Left renal cortex interstitium (tissue), 4 donors: ENCODE measurements at places on chromosomes 16 and 17.
A peak's percentile ranks its signal among the peaks of the same experiment; 100 is the strongest.

DNA sequence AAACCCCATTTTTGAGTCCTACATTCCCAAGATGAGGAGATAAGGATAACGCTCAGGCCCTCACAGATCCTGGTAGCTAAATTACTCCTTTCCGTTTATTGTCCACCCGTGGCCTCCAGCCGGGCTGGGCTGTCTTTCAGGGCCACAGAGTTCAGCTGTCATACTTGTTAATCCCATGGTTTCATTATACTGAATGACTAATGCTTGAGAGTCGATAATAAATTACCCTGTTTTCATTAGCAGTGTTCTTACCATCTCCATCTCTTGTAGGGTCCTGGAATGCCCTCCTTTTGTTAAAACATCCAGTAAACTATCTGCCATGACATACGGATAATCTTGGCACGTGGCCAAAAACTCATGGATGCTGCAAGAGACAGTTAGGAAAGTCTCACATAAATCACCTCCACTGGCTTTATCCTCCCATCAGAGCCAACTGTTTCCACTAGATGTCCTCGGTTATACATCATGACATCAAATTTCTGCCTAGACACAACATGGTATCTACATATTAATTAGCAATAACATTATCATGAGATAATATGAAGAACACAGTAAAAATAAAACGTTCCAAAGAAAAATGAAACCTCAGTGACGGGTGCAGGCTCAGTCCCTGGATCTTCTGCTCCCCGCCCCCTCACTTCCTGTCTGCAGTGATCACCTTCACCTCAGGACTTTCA is 45.3 kb downstream of the BRD7 start:
- no peak for DNase-seq

DNA sequence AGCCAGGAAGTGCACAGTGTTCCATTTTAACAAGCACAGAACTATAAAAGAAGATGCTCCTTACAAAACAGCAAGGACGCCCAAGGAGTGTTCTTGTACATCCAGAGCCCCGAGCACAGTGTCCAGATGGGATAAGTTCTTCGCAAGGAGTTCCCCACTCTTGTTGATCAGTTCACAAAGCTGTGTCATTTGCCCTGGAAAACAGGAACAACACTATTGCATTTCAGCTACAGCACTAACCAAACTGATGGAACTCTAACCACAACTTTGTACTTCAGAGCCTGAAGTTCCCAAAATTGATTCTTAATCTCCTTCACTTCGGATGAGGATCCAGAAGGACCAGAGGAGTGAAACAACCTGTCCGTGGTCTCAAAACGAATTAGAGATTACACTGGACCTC is 5.1 kb downstream of the COPS3 start:
- no peak for DNase-seq

- no peak for DNase-seq
Observed at GRCh38 chr16:75938818-75939217, 212.5 kb upstream of the CPHXL start.

DNA sequence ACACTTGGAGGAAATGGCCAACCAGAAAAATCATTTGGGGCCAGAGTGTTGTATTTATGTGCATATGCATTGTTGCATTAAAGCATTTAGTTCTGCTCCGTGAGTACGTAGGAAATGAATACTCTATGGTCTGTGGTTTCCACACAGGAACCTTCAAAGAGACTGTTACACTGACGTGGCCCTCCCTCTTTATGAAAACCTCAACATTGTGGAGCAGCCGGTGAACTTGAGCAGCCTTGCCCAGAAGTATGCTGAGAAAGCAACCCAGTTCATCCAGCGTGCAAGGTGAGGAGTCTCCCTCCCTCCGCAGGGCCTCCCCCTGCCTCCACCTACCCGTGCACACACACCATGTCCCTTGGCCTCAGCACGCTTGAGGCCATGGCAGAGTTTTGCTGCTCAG is 65.2 kb downstream of the ARSG start:
- no peak for DNase-seq

GRCh38 chr16:86303787-86304678 is 206.3 kb upstream of the FOXF1 start:
- no peak for DNase-seq

DNA sequence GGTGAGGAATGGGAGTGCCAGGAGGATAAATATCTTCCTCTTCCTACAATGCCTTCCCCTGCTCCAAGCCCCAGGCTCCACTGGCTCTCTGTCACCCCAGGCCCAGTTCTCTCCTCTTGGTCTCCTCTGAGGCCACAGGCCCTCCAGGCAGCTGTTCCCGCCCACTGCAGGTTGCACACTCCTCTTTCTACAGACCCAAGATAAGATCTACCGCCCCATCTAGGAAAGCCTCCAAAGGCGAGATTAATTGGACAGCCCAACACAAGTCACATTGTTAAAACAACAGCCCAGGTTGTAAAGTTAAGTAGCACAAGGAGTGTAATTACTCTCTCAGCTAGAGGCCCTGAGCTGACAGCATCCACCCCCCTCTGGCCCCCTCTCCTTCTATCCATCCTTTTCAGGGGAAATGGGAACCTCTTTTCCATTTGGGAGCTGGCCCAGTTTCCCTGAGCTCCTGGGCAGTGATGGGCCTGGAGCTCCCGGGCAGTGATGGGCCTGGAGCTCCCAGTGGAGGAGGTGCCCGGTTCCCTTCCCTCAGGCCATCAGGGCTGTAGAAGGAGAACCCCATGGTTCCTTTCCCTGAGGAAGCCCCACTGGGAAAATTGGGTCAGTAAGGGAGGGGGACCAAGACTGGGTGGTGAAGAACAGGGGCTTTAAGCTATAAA is 7.3 kb downstream of the DLX4 start:
- no peak for DNase-seq

GRCh38 chr16:88013091-88013609 is 61.9 kb downstream of the BANP start:
- DNase-seq = no peak

DNA sequence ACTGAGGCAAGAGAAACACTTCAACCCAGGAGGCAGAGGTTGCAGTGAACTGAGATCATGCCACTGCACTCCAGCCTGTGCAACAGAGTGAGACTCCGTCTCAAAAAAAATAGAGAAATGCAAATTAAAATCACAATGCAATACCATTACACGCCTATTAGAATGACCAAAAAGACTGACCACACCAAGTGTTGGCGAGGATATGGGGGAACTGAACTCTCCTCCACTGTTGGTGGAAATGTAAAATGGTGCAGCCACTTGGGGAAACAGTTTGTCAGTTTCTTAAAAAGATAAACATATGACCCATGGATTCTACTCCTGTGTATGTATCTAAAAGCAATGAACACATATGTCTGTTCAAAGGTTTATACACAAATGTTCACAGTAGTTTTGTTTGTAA is 204.8 kb downstream of the MRTFB start:
- no peak for DNase-seq

DNA sequence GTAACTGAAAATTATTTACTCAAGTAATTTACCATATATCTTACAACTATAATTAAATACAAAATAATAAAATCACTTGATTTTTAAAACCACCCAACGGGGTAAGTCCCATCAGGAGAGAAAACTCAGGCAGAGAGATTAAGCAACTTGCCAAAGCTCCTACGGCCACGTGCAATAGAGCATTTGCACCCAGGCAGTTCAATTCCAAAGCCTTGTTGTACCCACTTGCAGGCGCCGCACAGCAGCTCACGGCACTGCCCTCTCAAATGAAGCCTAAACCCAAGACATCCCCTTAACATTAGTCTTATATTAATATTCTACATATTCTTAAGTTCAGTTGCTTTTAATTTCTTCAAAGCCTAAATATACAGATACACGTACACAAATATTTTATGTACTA is 75.7 kb downstream of the SPAG9 start:
- DNase-seq = no peak

GRCh38 chr17:34199932-34200534 is 55.1 kb upstream of the CCL2 start:
- peak; percentile 45 for DNase-seq

- no peak for DNase-seq
Observed at GRCh38 chr17:4898927-4899326, 409 bp upstream of the C17orf107 start.

DNA sequence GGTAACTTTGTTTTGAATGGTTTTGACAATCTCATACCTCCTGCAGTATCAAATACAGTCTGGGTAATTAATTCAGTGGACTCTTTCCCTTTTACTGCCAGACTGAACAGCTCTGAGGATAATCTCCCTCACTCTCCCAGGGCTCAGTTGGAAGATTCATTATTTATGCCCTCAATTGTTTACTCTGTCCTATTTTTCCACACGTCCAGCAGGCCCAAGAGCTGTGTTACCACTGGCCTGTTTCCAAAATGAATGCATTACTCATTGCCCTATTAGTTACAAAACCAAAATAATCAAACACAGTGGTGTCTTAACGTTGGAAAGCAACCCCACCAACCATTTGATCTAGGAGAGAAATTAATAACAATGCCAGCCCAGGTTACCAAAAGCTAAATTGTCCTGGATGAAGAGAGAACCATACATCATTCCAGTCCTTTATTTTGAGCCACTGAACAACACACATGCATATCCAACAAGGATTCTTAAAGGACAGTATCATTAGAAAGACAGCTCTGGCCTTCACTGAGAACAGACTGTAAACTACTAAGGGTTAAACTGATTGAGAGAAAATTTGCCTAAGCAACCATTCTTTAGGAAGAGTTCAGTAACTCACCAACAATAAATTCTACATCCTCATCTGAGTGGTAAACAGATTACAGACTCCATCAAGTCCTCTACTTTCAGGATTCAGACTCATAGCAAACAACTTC is 34.5 kb downstream of the FAM222B start:
- no peak for DNase-seq

DNA sequence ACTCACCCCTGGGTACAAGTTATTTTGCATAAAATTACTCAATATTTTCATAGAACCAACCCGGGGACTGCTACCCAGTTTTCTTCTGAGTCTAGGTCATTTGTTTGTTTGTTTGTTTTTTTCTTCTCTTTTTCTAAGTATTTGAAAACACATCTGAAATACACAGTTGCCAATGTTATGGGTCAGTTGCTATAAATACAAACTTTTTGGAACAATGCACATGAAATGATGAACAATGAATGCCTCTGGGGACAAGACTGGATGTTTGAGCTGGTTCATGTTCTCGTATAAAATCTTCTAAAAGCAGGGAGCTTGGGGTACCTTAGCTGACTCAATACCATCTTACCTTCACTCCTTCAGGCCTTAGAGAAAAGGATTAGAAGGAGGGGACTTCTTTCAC is 30.5 kb downstream of the TMEM238L start:
- DNase-seq = no peak

DNA sequence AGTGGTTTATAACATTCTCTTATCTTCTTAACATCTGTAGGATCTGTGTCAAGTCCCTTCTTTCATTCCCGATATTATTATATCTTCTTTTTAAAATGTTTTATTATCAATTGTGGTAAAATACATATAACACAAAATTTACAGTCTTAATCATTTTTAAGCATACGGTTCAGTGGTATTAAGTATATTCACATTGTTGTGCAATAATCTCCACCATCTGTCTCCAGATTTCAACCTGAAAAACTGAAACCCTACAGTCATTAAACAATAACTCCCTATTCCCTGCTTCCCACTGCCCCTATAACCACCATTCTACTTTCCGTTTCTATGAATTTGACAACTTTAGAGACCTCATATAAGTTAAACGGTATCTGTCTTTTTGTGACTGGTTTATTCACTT is 45.5 kb downstream of the CEP112 start:
- DNase-seq = no peak

DNA sequence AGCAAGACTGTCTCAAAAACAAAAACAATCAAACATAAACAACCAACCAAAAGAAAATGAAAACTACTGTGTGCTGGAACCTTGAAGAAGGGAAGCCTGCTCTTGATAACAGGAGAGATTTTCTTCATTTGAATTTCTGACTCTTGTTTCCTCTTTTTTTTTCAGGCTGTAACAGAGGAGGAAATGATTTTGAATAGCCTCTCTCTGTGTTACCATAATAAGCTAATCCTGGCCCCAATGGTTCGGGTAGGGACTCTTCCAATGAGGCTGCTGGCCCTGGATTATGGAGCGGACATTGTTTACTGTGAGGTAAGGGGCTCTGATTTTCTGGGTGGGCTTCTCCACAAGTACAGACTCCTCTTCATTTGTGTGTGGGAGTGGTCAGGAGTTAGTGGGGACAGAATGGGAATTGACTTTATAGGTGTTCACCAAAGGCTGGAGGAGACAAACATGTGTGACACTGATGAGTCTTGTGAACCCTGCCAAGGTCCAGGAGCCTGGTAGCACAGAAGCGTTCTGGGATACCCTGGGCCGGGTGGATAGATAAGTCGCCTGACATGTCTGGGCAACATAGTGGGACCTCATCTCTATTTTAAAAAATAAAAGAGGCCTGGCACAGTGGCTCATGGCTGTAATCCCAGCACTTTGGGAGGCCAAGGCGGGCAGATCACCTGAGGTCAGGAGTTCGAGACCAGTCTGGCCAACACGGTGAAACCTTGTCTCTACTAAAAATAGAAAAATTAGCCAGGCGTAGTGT is 14.9 kb downstream of the DUS2 start:
- no peak for DNase-seq

- no peak for DNase-seq
Observed at GRCh38 chr17:35489944-35490343, 41.4 kb upstream of the SLFN13 start.

DNA sequence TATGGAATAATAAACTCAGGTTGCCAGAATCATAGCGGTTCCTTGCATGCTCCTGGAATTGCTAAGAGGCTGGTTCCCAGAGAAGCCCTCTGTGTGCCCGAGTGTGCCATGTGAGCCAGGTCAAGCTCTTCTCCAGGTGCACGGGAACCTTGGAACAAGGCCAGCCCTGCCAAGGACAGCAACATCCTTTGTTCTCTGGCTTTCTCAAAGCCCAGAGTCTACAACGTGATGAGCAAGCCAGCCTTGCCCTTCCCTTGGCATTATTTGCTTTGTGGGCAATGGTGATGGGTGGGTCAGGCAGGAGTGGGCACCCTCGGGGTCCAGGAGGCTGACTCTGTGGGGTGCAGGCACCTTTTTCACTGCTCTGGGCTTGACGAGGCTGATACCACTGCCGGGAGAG is 14.2 kb upstream of the SEC14L1 start:
- DNase-seq = no peak

GRCh38 chr16:68954911-68955635 is 111.7 kb downstream of the TANGO6 start:
- no peak for DNase-seq

DNA sequence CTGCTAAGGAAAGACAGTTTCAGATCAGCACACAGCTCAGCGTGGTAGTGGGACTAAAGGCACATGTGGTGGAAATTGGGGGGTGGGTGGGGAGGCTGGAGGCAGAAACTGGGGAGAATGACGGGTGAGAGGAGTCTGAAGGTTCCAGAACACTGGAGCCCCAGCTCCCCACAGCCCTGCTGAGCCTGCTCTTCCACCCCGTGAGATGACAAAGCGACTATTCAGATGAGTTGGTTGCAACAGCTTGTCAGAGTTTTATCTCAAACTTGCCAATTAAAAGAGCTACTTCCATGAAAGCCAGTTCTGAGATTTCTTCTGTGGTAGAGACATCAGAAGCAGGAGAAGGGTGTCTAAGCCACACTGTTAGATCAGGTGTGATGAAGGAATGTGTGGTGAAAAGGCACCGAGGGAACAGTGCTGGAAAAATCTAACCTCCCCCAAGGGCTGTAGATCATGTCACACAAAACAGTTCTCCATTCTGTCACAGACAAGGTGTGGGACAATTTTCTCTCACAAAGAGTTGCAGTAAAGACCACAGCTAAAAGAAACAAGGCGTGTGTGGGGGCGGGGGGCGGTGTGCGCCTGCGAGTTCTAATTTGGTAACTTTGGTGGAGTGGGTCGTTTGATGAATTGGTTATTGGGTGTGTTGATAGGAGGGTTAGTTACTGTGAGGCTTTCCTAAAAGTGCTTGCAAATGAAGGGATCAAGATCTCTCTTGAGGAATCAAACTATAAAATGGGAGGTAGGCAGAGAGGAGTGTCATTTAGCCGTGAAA is 39.0 kb downstream of the CCDC182 start:
- DNase-seq = no peak

GRCh38 chr17:58691701-58692238 is at the start of gene TEX14:
Gene TEX14, minus strand, starts transcription at chr17:58692045. Its CDS starts 40,044 bp downstream, at chr17:58652001.
- no peak for DNase-seq
